Karpas-422 (cell line): ENCODE measurements at places on chromosomes 16 and 17. TPM values are rescaled to one million over a fixed set of nuclear protein-coding genes. Genes with fewer than 3 reads are reported as not detected.

DNA sequence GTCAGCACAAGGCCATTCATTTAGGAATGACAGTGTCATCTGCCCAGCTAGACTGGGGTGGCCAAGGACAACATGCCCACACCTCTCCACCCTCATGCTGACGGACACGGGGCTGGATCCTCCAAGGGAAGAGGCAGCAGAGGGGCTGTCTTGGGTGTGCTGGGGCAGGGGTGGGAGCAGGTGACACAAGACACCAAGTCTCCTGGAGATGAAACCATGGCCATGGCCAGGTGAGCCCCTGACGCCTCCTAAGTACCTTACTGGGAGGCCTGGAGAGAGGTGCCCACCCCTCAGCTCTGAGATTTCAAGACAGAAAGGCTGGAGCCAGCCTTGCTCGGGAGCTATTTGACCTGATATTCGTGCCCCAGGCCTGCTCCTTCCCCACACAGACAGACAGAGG lies 9.0 kb upstream of the RASD1 start:
- DNase-seq = no peak

DNA sequence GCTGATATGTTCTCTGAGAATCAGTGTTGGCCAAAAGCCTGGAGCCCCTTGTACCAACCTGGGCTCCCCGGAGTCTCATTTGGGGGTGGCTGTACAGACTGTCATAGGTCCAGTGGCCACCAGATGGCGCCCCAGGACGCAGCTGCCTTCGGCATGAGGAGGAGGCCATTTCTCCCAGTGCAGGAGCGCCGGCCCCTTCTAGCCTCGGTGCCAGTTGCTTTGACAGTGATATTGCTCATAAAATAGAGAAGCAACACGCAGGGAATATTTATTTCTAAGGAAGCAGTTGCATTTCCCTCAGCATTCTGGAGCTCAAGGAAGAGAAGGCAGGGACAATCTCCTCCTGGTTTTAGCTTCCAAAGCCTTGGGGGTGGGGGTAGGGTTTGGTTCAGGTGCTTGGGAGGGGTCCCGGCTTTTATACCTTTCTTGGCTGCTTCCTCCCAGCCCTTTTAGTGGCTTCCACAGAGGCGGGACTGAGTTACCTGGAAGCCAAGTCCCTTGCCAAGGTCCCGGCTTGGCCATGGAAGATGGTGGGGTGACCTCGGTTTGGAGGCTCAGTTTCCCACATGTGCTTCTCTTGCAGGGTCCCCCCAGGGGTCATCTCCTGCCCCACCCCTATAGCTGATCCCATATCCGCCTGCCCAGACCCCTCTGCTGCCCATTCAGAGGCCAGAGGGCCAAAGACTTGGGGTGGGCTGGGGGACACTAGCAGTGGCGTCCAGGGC lies 117.8 kb upstream of the CDC42EP4 start:
- DNase-seq = peak; percentile 93

DNA sequence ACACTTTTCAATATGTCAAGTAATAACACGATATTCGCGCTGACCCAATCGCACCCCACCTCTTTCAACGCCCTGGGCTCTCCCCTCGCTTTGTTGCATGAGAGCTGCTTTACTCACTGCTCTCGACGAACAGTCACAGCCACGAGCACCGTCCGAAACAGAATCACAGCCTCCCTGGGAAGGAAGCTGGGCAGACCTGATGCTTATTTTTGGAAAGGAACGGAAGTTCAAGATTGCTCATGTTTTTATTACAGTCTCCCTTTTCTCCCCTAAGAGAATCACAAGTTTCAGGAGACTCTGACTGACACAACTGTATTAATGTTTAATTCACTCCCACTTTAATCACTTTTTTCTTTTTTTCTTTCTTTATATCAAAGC lies 67.8 kb downstream of the ANKRD11 start:
- DNase-seq = no peak

NLRC3 gene
- 22.4 and 31.5 TPM in 2 replicates for total RNA-seq

DNA sequence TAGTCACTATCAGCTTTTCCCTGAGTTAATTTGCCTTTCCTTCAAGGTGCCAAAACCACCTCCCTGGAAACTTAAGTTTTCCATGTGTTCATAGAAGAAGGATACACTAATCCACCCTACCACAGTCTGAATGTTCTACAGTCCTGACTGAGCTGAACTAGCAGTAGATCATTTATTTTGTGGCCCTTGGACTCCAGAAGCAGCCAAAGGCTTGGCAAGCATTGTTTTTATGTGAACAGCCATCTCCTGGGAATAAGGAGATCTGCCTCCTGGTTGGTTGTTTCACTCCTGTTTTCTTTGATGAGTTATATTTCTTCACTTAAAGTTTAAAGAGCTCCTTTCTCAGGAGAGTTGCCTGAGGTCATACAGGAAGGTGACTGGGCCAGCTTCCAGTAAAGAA lies 634.6 kb upstream of the SOX9 start:
- DNase-seq = no peak

SLC35G6 gene
- not detected in 2 replicates for total RNA-seq

- no peak for DNase-seq
Measured at GRCh38 chr17:81921996-81922565, 4.1 kb upstream of the SIRT7 start.

- no peak for DNase-seq
Measured at GRCh38 chr17:58593123-58593522, 78.7 kb upstream of the MTMR4 start.

TSNAXIP1 gene
- 0.52 and 1.1 TPM in 2 replicates for total RNA-seq

GRCh38 chr16:3608069-3608468 lies 3.3 kb downstream of the SLX4 start:
- DNase-seq = no peak

STAT3 gene
- 16.3 and 24.4 TPM in 2 replicates for total RNA-seq

BAHCC1 gene
- total RNA-seq = not detected in 2 replicates

GRCh38 chr17:58377661-58378060 lies 25.7 kb upstream of the SUPT4H1 start:
- DNase-seq = no peak

DNA sequence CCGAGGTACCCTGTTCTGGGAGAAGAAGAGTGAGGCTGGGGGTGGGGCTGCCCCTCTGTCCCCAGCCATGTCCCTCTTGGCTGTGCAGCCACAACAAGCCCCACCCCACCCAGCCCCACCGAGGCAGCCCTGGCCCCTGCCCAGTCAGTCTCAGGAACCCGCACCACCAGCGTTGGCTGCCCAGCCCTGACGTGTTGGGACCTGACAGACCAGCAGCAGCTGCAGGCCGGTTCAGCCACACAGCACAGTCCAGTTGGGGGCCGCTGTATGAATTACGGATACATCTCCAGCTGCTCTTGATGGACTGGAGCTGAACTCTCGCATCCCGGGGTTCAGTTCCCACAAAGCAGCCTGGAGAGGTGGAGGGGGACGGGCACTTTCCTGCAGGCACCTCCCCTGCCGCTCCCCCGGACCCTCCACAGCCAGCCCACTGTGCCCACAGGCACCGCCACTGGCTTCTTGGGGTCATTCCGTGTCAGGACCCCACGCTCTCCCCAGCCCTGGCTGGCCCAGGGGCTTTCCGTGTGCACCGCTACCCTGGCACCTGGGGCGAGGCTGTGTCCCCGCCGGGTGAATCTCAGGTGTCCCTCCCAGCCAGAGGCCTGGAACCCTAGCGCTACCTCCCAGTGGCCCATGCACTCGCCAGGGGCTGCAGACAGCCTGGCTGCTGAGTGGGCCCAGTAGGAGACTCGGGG lies 7.1 kb downstream of the CDH15 start:
- DNase-seq = no peak

PABPN1L gene
- not detected in 2 replicates for total RNA-seq
